ENCODE measurements at places on chromosomes 1 and 21. TPM values are rescaled to one million over a fixed set of nuclear protein-coding genes. Genes with fewer than 3 reads are reported as not detected.

- H3K36me3 ChIP-seq: peaks cover 97% of the 10 kb centered on the region
- H3K27ac ChIP-seq: no peak overlapping the region
- H3K4me3 ChIP-seq: no peak overlapping the region
- H3K27me3 ChIP-seq: no peaks in the 10 kb centered on the region
- peaks cover 9% of the 10 kb centered on the region for H3K4me1 ChIP-seq
Measured at GRCh38 chr1:225866061-225866837, 15.9 kb downstream of the TMEM63A start.

GRCh38 chr1:161739865-161740566, 9.6 kb upstream of the DUSP12 start:
- peaks cover 3% of the 10 kb centered on the region for H3K4me1 ChIP-seq
- no peak for DNase-seq
- H3K27me3 ChIP-seq: peaks cover 10% of the 10 kb centered on the region
- H3K27ac ChIP-seq: peak overlapping the region; percentile 48
- no peaks in the 10 kb centered on the region for H3K36me3 ChIP-seq

GRCh38 chr21:36330904-36331303, 10.9 kb downstream of the MORC3 start:
- peak; percentile 41 for DNase-seq
- H3K4me3 ChIP-seq: no peak overlapping the region
- peaks cover 19% of the 10 kb centered on the region for H3K36me3 ChIP-seq
- no peak overlapping the region for H3K27ac ChIP-seq

- no peaks in the 10 kb centered on the region for H3K36me3 ChIP-seq
Measured at GRCh38 chr1:3598051-3598491, 13.2 kb downstream of the MEGF6 start.

The TRIM45 gene
- total RNA-seq: 13.0 TPM

The GPR37L1 gene
- total RNA-seq: 0.05 TPM

The SELP gene
- total RNA-seq: 10.9 TPM

DNA sequence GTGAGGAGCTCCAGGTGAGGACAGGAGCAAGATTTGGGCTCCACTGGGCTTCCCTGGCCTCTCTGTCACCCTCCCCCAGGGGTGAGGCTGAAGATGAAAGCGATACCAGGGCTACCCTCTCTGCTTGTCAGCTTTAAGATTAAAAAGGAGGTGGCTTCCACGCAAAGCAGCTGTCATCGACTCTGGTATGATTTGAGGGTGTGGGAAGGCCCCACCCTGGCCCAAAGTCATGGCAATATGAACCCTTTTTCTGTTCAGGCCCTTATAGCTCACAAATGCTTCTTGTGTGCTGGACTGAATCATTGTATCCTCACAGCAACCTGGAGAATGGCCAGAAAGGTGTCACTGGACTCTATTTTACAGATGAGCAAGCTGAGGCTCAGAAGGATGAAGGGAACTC, 41.6 kb downstream of the NUAK2 start:
- H3K4me3 ChIP-seq: no peak overlapping the region
- no peaks in the 10 kb centered on the region for H3K27me3 ChIP-seq
- H3K36me3 ChIP-seq: no peaks in the 10 kb centered on the region
- peaks cover 10% of the 10 kb centered on the region for H3K4me1 ChIP-seq
- H3K27ac ChIP-seq: no peak overlapping the region

DNA sequence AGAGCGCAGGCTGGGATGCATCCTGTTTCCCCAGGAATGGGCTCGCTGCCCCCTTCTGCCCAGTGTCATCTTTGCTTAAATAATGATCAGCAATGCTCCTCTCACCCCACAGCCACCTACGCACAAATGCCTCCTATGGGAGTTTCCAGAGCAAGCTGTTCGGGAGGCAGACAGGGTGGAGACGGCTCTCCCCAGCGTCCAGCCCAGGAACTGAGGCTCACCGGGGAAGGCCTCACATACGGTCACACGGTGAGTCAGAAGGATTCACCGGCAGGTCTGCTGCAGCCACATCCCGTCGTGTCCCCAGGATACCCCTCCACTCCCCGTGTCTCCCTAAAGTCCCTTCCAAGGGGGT, 40.3 kb upstream of the RUNX3 start:
- H3K4me1 ChIP-seq: no peaks in the 10 kb centered on the region
- H3K27ac ChIP-seq: no peak overlapping the region
- H3K36me3 ChIP-seq: no peaks in the 10 kb centered on the region
- DNase-seq: no peak
- H3K4me3 ChIP-seq: no peak overlapping the region

- H3K4me1 ChIP-seq: no peaks in the 10 kb centered on the region
- H3K27ac ChIP-seq: no peak overlapping the region
- H3K4me3 ChIP-seq: no peak overlapping the region
- DNase-seq: no peak
- H3K36me3 ChIP-seq: no peaks in the 10 kb centered on the region
- no peaks in the 10 kb centered on the region for H3K27me3 ChIP-seq
Measured at GRCh38 chr1:238029126-238029525, 138.4 kb upstream of the ZP4 start.

- no peak for DNase-seq
- H3K4me1 ChIP-seq: no peaks in the 10 kb centered on the region
- no peak overlapping the region for H3K4me3 ChIP-seq
- H3K27me3 ChIP-seq: peaks cover 82% of the 10 kb centered on the region
- H3K27ac ChIP-seq: no peak overlapping the region
Measured at GRCh38 chr1:35688161-35688560, 30.5 kb downstream of the C1orf216 start.

- H3K4me3 ChIP-seq: no peak overlapping the region
- DNase-seq: no peak
- peak overlapping the region; percentile 58 for H3K27ac ChIP-seq
- H3K27me3 ChIP-seq: no peaks in the 10 kb centered on the region
- H3K4me1 ChIP-seq: peaks cover 28% of the 10 kb centered on the region
Measured at GRCh38 chr1:181159451-181160140, 71.1 kb downstream of the IER5 start.

DNA sequence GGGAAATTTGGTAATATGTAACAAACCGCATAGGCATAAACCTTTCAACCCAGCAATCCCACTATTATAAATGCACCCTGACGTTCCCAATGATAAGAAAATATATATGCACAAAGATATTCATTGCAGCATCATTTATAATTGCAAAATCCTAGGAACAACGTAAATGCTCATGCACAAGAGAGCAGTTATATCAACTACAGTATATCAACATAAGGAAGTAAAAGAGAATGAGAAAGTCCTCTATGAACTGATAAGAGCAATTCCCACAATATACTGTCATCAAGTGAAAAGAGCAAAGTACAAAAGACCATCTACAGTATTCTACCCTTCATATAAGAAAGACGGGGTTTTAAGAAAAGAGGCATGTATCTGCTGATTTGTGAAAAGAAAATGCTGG, 229.9 kb downstream of the SLC45A1 start:
- DNase-seq: no peak
- H3K4me3 ChIP-seq: no peak overlapping the region
- H3K27me3 ChIP-seq: no peaks in the 10 kb centered on the region
- no peaks in the 10 kb centered on the region for H3K36me3 ChIP-seq

DNA sequence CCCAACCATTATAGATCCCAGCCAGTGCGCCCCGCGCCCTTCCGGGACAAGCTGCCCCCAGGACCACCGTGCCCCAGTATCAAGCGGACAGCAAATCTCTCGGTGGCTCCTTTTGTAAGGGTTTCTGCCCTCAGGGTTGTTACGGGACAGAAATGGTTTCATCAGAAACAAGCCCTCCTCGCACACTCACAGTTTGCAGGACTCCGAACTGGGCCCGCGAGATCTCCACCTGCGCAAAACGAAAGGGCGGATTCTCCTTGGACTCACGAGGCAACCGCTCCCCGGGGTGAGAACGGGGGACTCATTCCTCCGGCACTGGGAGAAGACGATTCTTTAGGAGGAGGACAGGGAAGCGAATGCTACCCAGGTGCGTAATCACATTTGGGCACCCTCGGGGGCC, 51.1 kb upstream of the H6PD start:
- H3K27ac ChIP-seq: no peak overlapping the region
- peaks cover 17% of the 10 kb centered on the region for H3K27me3 ChIP-seq
- no peaks in the 10 kb centered on the region for H3K36me3 ChIP-seq
- no peak for DNase-seq
- H3K4me3 ChIP-seq: peak overlapping the region; percentile 87
- peaks cover 43% of the 10 kb centered on the region for H3K4me1 ChIP-seq

DNA sequence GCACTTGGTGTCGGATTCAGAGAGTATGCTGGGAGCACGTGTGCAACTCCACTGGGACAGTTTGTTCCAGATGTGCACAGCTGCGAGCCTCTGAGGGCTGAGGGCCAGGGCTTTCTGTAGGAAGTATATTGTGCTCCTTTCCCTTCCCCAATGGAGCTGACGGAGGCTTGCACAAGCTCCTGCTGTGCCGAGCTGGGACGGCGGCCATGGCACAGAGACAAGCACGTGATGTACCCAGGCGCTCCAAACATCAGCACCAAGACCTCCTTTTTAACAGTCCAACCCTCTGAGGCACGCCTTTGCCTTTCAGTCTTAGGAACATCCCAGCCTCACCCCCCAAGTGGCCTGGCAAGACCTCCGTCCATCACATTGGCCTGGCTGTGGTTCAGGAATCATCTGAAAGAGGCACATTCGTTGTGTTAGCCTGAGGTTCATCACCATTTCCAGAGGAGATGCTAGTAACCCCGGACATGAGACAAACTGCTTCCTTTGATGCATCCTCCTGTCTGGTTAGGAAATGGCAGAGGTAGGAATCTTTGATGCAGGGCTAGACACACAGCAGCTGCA, 339.2 kb upstream of the KAZN start:
- peak overlapping the region; percentile 63 for H3K27ac ChIP-seq
- H3K4me3 ChIP-seq: no peak overlapping the region
- H3K27me3 ChIP-seq: peaks cover 56% of the 10 kb centered on the region
- DNase-seq: peak; percentile 86
- no peaks in the 10 kb centered on the region for H3K36me3 ChIP-seq

The SUSD4 gene
- total RNA-seq: 2.5 TPM

The SPRR1A gene
- total RNA-seq: not detected

- no peaks in the 10 kb centered on the region for H3K36me3 ChIP-seq
- no peak for DNase-seq
- H3K27me3 ChIP-seq: peaks cover 25% of the 10 kb centered on the region
- no peak overlapping the region for H3K27ac ChIP-seq
- no peaks in the 10 kb centered on the region for H3K4me1 ChIP-seq
Measured at GRCh38 chr1:9476790-9477463, 62.3 kb upstream of the SLC25A33 start.

The DENND2C gene
- 3.2 TPM for total RNA-seq

All from left ventricle myocardium inferior (tissue), 1 donor.